Naive thymus-derived CD8-positive, alpha-beta T cell (primary cell): ENCODE measurements at places on chromosomes 13 and 19.

DNA sequence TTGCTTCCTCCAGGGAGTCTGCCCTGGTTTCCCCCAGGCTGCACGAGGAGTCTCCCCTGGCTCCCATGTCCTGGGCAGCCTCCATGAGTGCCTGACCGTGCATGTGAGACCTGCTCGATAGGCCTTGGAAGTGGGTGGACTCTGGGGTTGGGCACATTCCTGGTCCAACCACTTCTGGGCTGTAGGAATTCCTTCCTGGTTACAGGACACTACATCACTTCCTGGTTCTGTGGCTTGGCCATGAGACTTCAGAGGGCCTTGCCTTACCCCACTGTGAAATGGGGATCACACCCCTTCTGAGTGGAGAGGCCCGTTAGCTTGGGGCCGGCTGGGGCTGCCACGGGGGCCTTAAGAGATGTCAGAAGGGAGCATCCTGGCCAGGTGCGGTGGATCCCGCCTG is 4.0 kb upstream of the ZNF628 start:
- no peak for DNase-seq

GRCh38 chr19:16509141-16510061 is 13.2 kb downstream of the C19orf44 start:
- no peak for DNase-seq

DNA sequence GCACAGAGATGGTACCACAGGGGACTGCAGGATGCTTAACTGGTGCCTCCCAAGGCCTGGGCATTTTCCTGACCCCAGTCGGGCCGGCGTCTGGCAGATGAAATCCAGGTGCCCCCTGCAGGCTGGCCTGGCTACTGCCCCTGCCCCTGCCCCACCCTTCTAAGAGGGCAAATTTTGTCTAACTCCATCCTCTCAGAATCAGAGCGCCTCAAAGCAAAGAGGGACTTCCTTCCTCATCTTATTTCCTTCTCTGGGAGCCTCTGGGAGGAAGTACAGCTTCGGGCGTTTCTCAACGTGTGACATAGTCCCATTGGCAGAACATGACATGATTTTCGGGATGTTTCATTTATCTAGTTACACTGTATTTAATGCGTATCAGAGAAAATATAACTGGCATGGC is 2.7 kb downstream of the PRKACA start:
- DNase-seq = no peak

GRCh38 chr13:79710376-79710775 is 229.4 kb downstream of the NDFIP2 start:
- no peak for DNase-seq

- DNase-seq = no peak
These were observed 1890.9 kb downstream of the PCDH9 start for GRCh38 chr13:65339241-65339640.

- no peak for DNase-seq
These were observed 4.4 kb upstream of the C3 start for GRCh38 chr19:6724631-6725492.

GRCh38 chr13:21476893-21477472 is 17.9 kb upstream of the ZDHHC20 start:
- peak; percentile 67 for DNase-seq

DNA sequence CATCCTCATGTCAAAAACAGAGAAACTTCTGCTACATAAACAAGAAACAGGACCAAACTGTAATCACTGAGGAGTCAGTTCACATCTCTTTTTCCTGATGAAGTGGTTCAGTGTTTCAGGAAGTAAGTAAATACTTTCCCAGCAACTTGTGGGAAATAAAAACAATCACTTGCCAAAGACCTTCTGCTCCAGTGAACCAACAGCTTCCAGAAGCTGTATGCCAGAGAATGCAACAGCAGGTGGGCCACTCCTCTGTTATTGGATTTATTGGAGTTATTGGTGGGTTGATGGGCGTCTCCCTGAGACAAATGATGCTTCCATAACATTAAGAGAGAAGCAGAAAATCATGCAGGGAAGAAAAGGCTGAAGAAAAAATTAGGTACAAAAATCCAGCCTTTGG is 9.9 kb downstream of the SLC6A16 start:
- DNase-seq = no peak

DNA sequence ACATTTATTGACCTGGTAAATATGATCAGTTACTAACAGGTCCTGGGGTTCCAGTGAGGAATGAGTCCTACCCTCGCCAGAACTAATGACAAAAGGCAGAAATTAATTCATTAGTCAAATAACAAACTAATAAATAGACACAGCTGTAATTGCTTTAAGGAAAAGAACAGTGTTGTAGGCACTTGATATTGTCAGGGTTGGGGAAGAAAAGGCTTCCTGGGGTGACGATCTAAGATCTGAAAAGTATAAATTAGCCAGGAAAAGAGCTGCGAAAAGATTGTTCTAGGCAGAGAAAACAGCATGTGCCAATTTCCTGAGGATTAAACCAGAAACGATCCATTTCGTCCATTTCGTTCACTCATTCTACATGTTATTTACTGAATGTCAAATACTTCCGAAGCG is 670 bp upstream of the CHAF1A start:
- no peak for DNase-seq

GRCh38 chr13:37701306-37701705 is 102.7 kb upstream of the POSTN start:
- no peak for DNase-seq
